ENCODE measurements at places on chromosomes 12 and 14.

DNA sequence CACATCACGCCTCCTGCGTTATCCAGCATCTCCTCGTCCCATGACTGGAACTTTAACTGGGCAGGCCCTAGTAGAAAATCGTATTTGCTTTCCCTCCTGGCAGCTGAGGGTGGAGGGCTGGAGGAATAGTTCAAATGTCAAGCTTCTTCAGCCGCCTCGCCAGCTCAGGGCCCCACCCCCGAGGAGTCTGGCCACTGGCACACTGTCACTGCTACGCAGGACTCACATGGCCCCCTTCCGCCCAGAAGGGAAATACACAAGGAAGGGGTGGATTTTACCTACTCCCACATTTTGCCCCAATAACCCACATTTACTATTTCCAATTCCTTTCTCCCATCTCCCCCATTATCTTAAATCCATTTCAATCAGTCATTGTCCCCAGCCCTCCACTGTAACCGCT is 8.6 kb downstream of the SLC6A13 start:
- no peak for DNase-seq

GRCh38 chr12:33248364-33248763 is 191.3 kb downstream of the SYT10 start:
- DNase-seq: no peak

GRCh38 chr14:65815127-65815526 is 402.6 kb downstream of the FUT8 start:
- no peak for DNase-seq

DNA sequence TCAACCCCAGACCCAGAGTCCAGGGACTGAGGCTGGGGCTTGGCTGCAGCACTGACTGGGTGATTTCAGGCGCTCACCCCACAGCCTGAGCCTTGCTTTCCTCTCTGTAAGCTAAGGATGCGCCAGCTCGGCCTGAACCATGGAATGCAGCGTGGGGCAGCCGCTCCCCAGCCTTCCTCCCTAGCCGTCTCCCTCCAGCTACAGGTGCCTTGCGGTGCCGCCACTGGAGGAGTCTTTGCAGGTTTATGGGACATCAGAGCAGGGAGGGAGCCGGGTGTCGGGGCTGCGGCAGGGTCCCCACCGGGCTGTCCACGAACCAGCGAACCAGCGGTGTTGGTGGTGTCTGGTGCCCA is 19.4 kb downstream of the PPP2R5C start:
- no peak for DNase-seq

- DNase-seq: no peak
Measured at GRCh38 chr12:14256121-14256520, 109.4 kb upstream of the ATF7IP start.

DNA sequence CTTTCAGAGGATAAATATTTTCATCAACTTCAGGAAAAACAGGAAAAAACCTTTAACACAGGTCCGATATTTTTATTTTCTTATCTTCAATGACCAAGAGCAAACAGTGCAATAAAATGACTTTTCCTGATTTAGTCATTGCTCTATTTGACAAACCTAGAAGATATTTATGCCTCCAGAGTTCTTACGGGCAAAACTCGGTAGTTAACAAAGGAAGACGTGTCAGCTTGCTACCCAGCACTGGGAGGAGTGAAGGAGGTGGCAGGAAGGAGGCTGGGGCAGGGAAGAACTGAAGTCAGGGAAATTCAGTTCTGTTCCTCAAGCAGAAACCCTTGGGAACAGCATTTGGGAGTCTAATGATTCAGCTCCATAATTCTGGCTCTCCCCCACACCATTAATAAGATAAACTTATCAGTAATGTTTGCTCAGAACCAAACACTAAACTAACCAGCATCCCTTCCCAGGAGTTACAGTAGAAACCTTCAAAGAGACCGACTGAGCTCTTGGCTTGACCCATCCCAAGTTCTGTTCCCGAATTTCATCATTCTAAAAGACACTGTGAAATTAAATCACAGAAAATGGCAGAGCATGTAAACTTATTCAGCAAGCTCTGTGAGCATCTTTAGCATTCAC is 163.3 kb downstream of the APAF1 start:
- DNase-seq: no peak

DNA sequence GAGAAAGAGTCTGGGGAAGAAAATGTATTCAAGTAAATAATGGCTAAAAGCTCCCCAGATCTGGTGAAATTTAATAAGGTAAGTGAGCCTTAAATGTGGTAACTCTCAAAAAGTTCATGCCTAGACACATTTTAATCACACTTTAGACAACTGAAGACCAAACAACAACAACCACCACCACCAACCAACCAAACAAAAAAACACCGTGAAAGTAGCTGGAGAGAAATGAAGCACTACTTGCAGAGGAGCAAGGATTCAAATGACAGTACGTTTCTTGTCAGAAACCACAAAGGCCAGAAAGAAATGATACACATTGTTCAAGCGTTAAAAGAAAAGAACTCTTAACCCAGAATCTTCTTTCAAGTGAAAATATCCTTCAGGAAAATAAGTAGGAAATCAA is 208.3 kb downstream of the MYRFL start:
- no peak for DNase-seq

GRCh38 chr12:115864396-115864795 is 413.1 kb downstream of the MED13L start:
- no peak for DNase-seq

DNA sequence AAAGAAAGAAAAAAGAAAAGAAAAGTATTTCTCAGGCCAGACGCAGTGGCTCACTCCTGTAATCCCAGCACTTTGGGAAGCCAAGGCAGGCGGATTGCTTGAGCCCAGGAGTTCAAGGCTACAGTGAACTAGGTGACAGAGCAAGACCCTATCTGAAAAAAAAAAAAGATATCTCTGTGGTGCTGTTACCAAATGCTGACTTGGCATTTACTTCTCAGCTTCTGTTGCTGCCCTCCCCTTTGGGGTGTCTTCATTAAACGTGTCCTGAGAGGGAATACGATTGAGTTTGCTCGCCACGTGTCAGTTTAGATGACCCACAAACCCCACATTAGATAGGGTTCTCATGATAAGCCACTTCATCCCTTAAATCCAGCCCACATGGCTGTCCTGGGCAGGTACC is 4.4 kb upstream of the POLR3B start:
- no peak for DNase-seq

GRCh38 chr14:78240567-78240966 is 70.4 kb downstream of the NRXN3 start:
- DNase-seq: no peak

DNA sequence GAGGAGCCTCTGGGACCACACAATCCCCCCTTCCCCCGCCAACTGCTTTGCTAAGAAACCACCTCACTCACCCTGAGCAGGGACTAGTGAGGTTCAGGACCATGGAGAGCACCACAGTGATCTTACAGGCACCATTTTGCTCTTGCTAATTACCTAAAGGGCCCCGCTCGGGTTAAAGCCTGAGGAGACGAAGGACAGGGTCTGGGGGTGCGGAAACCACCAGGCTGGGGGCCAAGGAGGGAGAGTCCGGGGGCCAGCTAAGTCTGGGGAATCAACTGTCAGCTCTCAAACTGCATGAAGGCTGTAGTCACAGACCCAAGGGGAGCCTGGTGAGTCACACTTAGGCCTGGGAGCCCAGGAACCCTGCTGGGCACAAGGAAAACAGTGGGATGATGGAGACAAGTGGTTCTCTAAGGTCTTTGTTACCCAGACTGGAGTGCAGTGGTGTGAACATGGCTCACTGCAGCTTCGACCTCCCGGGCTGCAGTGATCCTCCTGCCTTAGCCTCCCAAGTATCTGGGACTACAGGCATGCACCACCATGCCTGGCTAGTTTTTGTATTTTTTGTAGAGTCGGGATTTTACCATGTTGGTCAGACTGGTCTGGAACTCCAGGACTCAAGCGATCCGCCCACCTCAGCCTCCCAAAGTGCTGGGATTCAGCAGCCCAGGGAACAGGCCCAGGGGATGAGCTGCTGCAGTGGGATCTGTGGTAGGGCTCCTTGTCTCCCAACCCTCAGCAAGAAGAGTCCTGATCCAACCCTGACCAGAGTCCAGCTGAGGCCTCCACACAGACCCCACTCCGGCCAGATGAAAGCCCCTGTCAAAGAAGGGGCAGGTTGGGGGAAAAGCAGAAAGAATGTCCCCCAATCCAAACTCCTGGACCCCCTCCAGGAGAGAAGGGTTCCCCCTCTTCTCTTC is 98.8 kb downstream of the CALM1 start:
- DNase-seq: no peak

DNA sequence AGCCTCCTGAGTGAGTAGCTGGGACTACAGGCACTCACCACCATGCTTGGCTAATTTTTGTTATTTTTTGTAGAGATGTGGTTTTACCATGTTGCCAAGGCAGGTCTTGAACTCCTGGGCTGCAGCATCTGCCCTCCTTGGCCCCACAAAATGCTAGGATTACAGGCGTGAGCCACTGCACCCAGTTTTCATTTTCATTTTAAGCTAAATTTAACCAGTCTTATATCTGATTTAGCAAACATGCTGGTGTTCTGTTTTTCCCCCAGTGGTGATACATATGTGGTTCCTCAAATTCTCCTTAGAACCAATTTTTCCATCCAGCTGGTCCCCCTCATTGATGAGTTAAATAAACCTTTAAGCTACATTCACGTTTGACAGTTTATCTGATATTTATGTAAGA is 43.8 kb upstream of the BICD1 start:
- no peak for DNase-seq

- no peak for DNase-seq
Measured at GRCh38 chr12:43655586-43655985, 103.0 kb downstream of the PUS7L start.

- DNase-seq: no peak
Measured at GRCh38 chr12:92434607-92435025, 268.2 kb upstream of the PLEKHG7 start.

- no peak for DNase-seq
Measured at GRCh38 chr12:77315407-77315806, 250.0 kb upstream of the E2F7 start.

DNA sequence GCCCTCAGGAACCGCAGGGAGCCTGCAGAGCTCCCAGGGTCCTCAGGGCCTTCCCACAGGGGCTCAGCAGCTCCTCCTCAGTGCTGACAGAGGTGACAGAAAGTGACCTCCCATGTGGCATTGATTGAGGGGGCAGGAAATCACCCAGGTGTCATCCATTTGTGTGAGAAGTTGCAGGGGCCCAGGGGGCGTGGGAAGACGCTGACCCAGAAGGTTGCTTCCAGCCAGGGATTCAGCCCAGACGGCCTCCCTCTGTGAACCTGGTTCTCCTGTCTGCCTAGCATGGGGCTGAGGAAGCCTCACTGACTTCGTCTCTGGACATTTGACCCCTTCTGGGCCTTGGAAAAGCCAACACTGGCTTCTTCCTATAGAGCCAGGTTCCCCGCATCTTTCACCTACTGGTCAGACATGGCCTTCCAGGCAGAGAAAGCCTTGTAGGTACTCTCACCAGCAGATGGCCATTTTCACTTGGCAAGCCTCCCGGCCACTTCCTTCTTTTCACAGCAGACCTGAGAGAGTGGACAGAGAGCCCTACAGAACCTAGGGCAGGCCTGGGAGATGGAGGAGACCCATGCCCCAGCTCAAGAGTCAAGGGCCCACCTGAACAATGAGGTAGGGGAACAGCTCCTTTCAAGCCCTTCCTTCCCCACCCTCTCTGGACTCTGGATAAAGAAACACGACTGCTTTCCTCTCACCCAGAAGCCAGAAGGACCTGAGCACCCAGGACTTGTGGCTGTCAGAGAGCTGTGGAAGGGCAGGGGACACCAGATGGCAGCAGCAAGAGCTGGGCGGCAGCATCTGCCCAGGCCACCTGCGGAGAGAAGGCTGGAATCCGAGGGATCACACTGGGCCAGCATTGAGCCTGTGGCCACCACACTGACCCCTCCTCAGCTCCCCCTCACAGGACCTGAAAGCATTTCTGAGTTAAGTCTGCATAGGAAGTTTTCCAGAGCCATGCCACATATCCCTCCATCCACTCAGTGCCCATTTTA is 377.8 kb downstream of the DPF3 start:
- no peak for DNase-seq

GRCh38 chr12:109127533-109128242 is 11.3 kb downstream of the ACACB start:
- DNase-seq: no peak

DNA sequence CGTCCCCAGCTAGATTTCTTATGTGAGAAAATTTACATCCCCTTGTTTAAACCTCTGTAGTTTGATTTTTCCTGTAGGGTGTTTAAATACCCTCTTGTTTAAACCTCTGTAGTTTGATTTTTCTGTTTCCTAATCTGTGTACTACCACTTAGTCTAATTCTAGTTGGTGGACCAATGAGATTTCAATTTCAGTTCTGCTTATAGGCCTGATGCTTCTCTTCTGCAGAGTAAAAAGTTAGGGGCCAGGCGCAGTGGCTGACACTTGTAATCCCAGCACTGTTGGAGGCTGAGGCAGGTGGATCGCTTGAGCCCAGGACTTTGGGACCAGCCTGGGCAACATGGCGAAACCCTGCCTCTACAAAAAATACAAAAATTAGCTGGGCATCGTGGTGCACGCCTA is 11.5 kb downstream of the UBC start:
- DNase-seq: no peak

GRCh38 chr12:130459916-130460315 is 122.2 kb downstream of the PIWIL1 start:
- no peak for DNase-seq

GRCh38 chr14:101065696-101066694 is 162.5 kb upstream of the RTL1 start:
- no peak for DNase-seq

- DNase-seq: no peak
Measured at GRCh38 chr12:49456131-49456679, 82.6 kb upstream of the KCNH3 start.

DNA sequence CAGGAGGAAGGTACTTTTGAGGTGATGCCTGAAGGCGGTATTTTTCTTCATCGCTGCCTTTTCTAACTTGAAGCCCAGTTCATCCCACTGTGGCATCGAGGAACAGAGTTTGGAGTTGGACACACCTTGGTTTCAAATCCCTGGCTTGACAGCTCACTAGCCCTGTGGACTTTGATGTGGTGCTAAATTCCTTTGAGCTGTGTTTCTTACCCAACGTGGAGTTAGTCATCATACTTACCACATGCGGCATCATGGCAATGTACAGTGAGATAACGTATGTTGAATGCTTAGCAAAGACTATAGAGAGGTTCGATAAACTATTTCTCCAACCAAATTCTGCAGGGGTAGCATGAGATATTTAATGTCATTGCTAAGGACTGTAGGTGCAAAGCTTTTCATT is 3.4 kb downstream of the PLEKHG3 start:
- no peak for DNase-seq

GRCh38 chr12:39930101-39930500 is 175.8 kb downstream of the SLC2A13 start:
- no peak for DNase-seq

GRCh38 chr14:58699681-58700205 is 62.0 kb downstream of the DACT1 start:
- no peak for DNase-seq

GRCh38 chr12:79901506-79901905 is 33.4 kb downstream of the PPP1R12A start:
- no peak for DNase-seq

DNA sequence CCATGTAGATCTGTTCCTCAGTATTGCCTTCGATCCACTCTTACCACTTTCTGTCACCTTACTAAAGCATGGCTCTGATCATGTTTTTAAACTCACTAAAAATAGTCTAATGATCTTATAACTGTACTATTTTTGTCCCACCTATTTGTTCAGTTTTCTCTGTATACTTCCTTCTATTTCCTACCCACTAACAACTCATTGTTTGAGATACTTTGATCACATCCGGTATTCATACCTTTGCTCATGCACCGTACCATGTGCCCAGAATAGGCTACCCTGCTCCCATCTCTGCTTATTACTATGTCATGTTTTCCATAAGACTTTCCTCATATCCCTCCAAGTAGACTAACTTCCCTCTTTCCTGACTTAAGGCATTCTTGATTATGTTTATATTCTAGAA is 128.6 kb downstream of the MED13L start:
- no peak for DNase-seq

Measured in activated CD8-positive, alpha-beta memory T cell treated with anti-CD3 and anti-CD28 coated beads for 48 hours (primary cell).